Left colon (tissue), 2 donors: ENCODE measurements at places on chromosomes 7 and 10. TPM values are rescaled to one million over a fixed set of nuclear protein-coding genes. Genes with fewer than 3 reads are reported as not detected.

The ANK3 gene
- total RNA-seq, result 95.4 TPM

The SPRN gene
- not detected for total RNA-seq

The DLG5 gene
- total RNA-seq, result 26.0 TPM

The WNT2 gene
- not detected for total RNA-seq

The TMEM140 gene
- total RNA-seq, result 18.3 TPM

The PILRB gene
- total RNA-seq, result 45.0 TPM

DNA sequence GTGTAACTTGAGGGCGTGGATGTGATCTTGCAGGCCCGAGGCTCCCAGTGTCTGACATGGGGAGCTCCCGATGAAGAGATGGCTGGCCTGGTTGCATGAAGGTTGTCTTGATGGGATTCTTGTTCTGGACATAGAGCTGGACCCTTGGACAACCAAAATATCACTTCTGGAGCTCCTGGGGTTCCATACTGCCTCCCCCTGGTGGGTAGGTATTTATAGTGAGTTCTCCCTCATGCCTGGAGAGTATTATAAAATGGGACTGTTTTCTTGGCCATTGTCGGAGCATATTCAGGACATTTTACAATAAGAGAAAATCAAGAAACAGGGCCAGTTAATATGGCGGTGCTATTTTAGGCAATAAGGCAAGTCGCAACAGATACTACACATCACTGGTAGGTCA is 32.6 kb upstream of the GIMAP8 start:
- DNase-seq, result no peak

GRCh38 chr7:44650772-44651171 is 44.3 kb downstream of the OGDH start:
- DNase-seq, result no peak

GRCh38 chr7:155724327-155725005 is 80.0 kb downstream of the RBM33 start:
- no peak for DNase-seq

GRCh38 chr10:28839600-28840007 is 162.3 kb downstream of the BAMBI start:
- no peak for DNase-seq

- DNase-seq, result peak; percentile 64
These were observed 58.5 kb upstream of the ECHDC3 start for GRCh38 chr10:11683529-11684320.

DNA sequence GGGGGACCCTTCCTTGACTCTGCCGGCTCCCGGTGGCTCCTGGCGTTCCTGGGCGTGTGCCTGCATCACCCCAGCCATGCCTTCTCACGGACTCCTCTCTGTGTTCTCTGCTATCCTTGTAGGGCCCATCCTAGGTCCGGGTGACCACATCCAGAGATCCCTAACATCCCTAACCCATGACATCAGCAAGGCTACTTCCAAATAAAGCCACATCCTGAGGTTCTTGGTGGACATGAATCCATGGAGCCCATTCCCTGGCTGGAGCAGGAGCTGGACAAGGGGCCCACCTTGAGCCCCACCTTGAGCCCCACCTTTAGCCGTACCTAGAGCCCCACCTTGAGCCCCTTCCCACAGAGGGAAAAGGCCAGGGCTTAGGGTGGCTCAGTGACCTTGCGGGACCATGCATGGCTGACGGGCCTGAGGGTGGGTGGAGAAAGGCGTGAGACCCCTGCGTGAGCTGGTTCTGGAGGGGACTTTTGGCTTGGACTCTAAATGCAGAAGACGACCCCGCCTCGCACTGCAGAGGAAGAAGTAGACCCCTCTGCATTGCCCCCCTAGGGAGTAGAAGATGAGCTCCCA is 58.5 kb upstream of the INPP5A start:
- DNase-seq, result peak; percentile 19

GRCh38 chr10:62961951-62962523 is 145.9 kb upstream of the EGR2 start:
- DNase-seq, result no peak

- DNase-seq, result no peak
These were observed 62.2 kb downstream of the SAMD9 start for GRCh38 chr7:93055543-93056107.

DNA sequence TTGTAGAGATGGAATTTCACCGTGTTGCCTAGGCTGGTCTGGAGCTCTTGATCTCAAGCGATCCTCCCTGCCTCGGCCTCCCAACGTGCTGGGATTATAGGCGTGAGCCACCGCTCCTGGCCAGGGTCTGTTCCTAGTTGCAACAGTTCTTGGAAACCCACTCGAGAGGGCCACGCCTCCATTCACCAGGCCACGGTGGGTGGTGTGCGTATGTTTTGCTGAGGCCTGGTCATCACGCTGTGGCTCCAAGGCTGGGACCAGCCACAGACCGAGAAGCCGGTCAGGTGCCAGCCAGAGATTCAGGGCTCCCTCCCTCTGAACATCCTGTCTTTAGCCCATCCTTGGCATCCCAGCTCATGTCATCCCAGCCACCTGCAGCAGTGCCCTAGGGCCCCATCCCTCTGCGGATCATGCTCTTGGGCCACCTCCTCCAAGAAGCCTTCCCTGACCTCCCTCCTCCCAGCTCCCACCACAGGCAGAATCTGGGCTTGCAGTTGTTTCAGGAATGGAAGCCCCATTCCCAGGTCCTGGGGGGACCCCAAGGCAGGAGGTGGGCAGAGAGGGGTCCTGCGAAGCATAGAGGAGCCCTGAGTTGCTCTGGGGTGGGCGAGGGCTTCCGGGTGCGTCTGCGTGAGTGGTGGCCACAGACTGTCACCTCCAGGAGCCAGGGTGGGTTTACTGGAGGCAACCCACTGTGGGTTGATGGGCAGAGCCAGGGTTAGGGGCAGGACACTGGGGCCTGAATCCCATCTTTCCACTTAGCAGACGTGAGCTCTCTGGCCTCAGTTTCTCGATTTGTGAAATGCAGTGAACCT is 5.2 kb downstream of the LAT2 start:
- no peak for DNase-seq

- peak; percentile 3 for DNase-seq
These were observed 185.3 kb downstream of the DIP2C start for GRCh38 chr10:504121-504611.

- DNase-seq, result peak; percentile 63
These were observed at the start of the genes DYDC1 and DYDC2 for GRCh38 chr10:80356563-80356988. TSS of gene DYDC1 (minus strand) at chr10:80356755. CDS start at chr10:80352601, 4,154 bp downstream. TSS of gene DYDC2 (plus strand) at chr10:80356781. CDS start at chr10:80362444, 5,663 bp downstream.

DNA sequence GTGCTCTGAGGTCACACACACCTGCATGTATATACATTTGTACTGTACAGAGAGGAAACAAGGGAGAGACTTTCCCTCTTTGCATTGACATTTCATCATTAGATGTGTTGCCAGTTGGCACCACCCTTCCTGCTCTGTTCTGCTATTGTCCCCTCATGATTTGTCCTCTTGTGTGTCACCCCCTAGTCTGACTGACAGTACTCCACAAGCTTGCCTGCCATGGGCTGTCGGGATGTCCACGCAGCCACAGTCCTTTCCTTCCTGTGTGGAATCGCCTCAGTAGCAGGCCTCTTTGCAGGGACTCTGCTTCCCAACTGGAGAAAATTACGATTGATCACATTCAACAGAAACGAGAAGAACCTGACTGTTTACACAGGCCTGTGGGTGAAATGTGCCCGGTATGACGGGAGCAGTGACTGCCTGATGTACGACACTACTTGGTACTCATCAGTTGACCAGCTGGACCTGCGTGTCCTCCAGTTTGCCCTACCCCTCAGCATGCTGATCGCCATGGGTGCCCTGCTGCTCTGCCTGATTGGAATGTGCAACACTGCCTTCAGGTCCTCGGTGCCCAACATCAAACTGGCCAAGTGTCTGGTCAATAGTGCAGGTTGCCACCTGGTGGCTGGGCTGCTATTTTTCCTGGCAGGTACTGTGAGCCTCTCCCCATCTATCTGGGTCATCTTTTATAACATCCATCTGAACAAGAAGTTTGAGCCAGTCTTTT is 9.4 kb downstream of the CLDN12 start:
- DNase-seq, result peak; percentile 82

DNA sequence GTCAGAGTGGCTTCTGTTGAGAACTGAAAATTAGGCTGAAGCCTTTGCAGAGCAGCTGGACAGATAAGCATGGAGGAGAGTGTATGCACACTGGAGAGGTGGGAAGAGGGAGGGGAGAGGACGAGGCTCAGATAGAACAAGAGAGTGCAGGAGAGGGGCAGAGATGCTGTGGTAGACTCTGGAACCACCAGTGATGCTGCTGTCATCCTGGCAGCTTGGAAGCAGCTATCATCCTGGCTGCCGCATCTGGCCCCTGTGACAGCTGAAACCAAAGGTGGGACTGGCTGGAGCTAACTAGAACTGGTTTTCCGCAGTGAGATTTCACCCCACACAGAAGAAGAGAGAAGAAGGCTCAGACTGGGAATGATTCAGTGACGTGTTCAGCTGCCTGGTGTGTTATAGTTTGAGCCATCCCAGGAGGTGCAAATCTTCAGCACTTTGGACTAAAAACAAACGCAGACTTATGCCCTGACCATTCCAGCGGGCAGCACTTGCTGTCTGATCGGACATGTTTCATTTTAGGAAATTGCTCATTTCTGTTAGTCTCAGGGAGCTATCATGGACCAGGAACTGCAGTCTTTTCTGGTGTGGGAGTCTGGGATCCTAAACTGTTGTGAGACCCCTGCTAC is 38.4 kb downstream of the EEPD1 start:
- no peak for DNase-seq

DNA sequence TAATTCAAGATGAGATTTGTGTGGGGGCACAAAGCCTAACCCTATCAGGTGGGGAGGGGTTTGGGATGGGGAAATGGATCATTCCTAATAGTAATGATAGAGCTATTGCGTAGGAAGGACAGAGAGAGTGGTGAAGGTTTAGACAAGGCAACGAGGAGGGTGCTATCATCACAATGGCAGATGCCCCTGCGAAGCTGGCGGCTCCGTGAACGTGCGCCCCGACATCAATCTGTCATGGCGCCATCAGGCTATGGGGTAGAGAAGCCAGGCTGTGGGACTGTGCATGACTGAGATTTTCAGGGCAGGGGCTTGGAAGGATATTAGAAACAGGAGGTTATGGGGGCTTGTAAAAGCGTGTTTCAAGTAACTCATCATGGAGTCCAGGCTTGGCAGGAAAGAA is 157.6 kb downstream of the ITGA8 start:
- DNase-seq, result no peak

DNA sequence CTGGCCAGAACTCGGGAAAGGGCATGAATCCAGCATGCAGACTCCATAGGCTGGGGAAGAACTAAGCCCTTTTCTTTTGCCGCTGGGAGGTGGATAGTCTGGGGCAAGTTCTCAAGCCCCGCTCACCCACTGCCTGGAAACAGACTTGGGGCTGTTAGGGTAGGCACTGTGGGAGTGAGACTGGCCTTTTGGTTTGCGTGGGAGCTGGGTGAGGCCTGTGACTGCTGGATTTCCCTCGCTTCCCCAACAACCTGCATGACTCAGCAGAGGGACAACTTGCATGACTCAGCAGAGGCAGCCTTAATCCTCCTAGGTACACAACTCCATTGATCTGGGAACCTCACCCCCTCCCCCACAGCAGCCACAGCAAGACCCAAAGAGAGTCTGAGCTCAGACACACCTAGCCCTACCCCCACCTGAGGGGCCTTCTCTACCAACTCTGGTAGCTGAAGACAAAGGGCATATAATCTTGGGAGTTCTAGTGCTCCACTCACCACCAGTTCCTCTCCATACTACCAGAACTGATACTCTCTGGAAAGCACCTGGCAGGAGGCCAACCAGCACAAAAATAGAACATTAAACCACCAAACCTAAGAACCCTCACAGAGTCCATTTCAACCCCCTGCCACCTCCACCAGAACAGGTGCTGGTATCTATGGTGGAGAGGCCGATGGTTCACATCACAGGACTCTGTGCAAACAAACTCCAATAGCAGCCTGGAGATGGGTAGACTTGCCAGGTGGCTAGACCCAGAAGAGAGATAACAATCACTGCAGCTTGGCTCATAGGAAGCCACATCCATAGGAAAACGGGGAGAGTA is 81.4 kb upstream of the LAMB4 start:
- DNase-seq, result peak; percentile 9
